ENCODE measurements at places on chromosomes 13 and 19. TPM values are rescaled to one million over a fixed set of nuclear protein-coding genes. Genes with fewer than 3 reads are reported as not detected.

DNA sequence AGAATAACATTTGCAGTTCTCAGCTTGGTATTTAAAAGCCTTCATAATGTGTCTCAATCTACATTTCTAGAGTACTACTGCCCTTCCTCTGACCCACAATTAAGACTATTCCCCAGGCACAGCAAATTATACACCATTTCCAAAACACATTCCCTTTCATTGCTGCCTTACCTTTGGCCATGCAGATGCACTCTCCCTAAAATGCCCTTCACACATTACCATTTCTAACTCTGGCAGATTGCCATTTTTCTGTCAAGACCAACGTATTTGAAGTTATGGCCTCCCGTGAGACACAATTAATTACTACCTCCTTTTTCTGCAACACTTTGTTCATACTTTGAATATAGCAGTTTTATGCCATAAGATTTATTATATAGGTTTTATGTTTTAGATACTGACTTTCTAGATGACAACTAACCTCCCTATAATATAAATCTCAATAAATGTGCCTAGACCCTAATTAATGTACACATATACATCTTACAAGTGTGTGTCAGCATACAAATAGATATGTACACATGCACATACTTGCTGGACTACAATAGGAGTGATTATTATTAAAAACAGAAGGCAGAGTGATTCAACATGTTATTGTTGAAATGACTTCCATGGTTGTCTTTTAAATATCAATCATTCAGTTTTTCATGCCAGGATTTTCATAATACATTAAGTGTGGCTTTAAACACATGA lies 2902.5 kb downstream of the PCDH9 start:
- H3K4me1 ChIP-seq: no peaks in the 10 kb centered on the region
- no peak overlapping the region for H3K27ac ChIP-seq
- no peaks in the 10 kb centered on the region for H3K27me3 ChIP-seq
- no peak for DNase-seq
- H3K36me3 ChIP-seq: no peaks in the 10 kb centered on the region

DNA sequence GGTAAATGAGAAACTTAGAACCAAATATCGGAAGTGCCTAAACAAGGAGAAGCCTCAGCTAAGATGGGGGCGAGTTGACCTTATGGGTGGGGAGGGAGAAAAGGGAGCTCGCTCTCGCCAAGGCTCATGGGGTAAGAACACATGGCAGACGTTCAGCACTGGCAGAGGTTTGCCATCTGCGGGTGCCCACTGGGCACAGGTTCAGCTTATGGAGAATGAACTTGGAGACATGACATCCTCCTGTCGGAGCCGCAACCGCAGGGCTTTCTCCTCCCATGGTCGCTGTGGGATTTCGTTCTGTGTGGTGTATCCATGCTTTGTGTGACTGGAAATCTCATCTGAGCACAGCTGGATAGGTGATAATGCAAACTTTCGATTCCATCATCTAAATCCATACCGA lies 36.1 kb upstream of the PEPD start:
- H3K36me3 ChIP-seq: no peaks in the 10 kb centered on the region
- no peak overlapping the region for H3K27ac ChIP-seq
- no peak for DNase-seq
- H3K27me3 ChIP-seq: no peaks in the 10 kb centered on the region
- no peak overlapping the region for H3K4me3 ChIP-seq
- no peaks in the 10 kb centered on the region for H3K4me1 ChIP-seq

DNA sequence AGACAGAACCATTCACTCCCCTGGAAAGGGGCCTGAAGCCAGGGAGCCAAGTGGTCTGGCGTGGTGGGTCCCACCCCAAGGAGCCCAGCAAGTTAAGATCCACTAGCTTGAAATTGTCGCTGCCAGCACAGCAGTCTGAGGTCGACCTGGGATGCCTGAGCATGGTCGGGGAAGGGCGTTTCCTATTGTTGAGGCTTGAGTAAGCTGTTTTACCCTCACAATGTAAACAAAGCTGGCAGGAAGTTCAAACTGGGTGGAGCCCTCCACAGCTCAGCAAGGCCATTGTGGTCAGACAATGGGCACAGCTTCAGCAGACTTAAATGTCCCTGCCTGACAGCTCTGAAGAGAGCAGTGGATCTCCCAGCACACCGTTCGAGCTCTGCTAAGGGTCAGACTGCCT lies 195.6 kb upstream of the DACH1 start:
- no peaks in the 10 kb centered on the region for H3K4me1 ChIP-seq
- no peak overlapping the region for H3K27ac ChIP-seq
- H3K36me3 ChIP-seq: no peaks in the 10 kb centered on the region
- no peaks in the 10 kb centered on the region for H3K27me3 ChIP-seq
- no peak overlapping the region for H3K4me3 ChIP-seq
- no peak for DNase-seq

- no peak for DNase-seq
- no peaks in the 10 kb centered on the region for H3K36me3 ChIP-seq
- no peaks in the 10 kb centered on the region for H3K4me1 ChIP-seq
- H3K4me3 ChIP-seq: no peak overlapping the region
Observed at GRCh38 chr13:63690672-63691071, 2275.0 kb upstream of the PCDH20 start.

GRCh38 chr13:27533155-27533643 lies 82.8 kb upstream of the MTIF3 start:
- DNase-seq: peak; percentile 61
- H3K36me3 ChIP-seq: no peaks in the 10 kb centered on the region
- H3K4me3 ChIP-seq: no peak overlapping the region
- no peak overlapping the region for H3K27ac ChIP-seq

- no peak for DNase-seq
- no peak overlapping the region for H3K4me3 ChIP-seq
- H3K36me3 ChIP-seq: peaks cover 53% of the 10 kb centered on the region
Observed at GRCh38 chr19:3057275-3057714, 5.0 kb downstream of the TLE5 start.

DNA sequence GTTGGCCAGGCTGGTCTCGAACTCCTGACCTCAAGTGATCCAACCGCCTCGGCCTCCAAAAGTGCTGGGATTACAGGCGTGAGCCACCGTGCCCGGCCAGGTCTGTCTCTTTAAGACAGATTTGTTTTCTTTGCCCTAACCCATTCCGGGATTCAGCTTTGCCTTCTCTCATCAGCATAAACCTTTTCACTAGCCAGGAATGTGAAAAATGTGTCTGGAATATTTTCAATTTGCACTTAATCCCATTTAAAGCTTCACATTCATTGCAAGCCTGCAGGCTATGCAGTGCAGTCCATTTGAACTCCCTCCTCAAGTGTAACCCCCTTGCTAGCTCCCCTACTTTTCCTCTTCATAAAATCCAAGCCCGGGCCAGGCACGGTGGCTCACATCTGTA lies 880 bp upstream of the TMEM160 start:
- peak overlapping the region; percentile 85 for H3K4me3 ChIP-seq
- peaks cover 21% of the 10 kb centered on the region for H3K4me1 ChIP-seq
- no peak for DNase-seq
- no peaks in the 10 kb centered on the region for H3K27me3 ChIP-seq

DNA sequence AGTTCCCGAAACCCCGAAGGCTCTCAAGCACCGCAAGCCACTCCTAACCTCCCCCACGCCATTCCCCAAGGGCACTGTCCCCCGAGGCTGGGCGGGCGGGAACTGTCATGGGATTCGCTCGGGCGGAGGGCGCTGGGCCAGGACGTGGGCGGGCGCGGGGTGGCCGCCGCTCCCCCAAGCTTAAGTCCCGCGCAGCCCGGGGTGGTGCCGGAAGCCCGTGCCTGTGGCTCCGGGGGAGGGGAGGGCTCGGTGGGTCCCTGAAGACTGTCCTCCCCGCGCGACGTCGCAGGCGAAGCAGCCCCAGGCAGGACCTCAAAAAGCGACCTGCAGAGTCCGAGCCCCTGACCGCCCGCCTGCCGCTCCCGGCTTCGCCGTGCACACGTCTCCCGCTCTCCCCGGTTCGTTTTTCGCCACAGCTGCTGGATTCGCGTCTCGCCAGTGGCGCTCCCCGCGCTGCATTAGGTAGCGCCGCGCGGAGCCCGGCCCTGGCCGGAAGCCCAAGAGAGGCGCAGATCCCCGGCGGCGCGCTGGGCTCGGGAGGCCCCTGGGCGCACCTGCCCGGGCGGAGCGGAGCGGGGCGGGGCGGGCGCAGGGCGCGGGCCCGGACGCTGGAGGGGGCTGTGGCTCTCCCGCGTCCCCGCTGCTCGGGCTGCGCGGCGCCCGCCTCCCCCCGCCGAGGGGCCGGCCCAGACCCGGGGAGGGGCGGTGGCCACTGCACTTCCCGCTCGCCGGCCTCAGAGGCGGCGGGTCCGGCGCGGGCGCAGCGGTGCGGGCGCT lies at the start of gene FARP1:
Gene FARP1, plus strand, starts transcription at position 715 of the 777 bp plus-strand sequence. CDS start 70,149 bp downstream, outside the sequence.
- H3K4me1 ChIP-seq: peaks cover 12% of the 10 kb centered on the region
- peak; percentile 58 for DNase-seq
- H3K4me3 ChIP-seq: peak within 1 kb of the TSS; percentile 69

GRCh38 chr13:48595431-48596429 lies 58.0 kb upstream of the CYSLTR2 start:
- H3K27me3 ChIP-seq: peaks cover 6% of the 10 kb centered on the region
- no peak overlapping the region for H3K4me3 ChIP-seq
- no peaks in the 10 kb centered on the region for H3K36me3 ChIP-seq

DNA sequence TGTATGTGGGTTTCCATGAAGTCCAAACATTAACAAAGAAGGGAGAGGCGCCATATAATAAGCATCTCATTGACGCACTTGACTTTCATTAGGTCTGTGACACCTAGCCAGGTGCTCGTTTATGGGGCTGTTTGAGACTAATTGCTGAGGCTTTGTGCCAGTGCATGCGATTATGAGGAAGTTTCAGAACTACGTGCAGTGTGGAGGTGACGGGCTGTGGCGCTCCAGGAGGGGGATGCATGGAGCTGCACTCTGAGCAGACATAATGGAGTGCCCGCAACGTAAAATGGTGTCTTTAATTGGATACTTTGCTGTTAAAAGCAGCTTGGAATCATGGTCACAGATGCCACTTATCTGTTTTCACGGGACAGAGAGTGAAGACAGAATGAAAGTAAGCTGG lies 223.2 kb downstream of the FGF9 start:
- DNase-seq: no peak
- no peaks in the 10 kb centered on the region for H3K4me1 ChIP-seq
- no peak overlapping the region for H3K27ac ChIP-seq
- H3K4me3 ChIP-seq: no peak overlapping the region

GRCh38 chr19:38831142-38831605 lies 420 bp downstream of the ECH1 start:
- peak overlapping the region; percentile 92 for H3K4me3 ChIP-seq
- no peaks in the 10 kb centered on the region for H3K27me3 ChIP-seq
- peak; percentile 51 for DNase-seq
- peak overlapping the region; percentile 88 for H3K27ac ChIP-seq
- H3K4me1 ChIP-seq: peaks cover 33% of the 10 kb centered on the region

The MAP4K1 gene
- 269 TPM for total RNA-seq

The SIGLECL1 gene
- not detected for total RNA-seq

The JAK3 gene
- 127 TPM for total RNA-seq

The TLE2 gene
- 0.57 TPM for total RNA-seq

The WDR88 gene
- not detected for total RNA-seq

The PGLYRP1 gene
- total RNA-seq: not detected

Measured in activated CD8-positive, alpha-beta T cell treated with anti-CD3 and anti-CD28 coated beads, Interleukin-2, amount 10 ng/mL, durations not matched to agents 7 days and 5 days (primary cell).